ENCODE measurements at places on chromosomes 16 and 17. TPM values are rescaled to one million over a fixed set of nuclear protein-coding genes. Genes with fewer than 3 reads are reported as not detected.

DNA sequence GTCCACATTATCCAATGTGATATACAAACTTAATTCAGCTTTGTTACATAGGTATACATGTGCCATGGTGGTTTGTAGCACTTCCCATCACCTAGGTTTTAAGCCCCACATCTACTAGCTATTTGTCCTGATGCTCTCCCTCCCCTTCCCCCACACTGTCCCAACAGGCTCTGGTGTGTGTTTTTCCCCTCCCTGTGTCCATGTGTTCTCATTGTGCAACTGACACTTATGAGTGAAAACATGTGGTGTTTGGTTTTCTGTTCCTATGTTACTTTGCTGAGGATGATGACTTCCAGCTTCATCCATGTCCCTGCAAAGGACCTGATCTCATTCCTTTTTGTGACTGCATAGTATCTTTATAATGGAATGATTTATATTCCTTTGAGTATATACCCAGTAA is 196.7 kb downstream of the CDH11 start:
- no peaks in the 10 kb centered on the region for H3K4me1 ChIP-seq
- no peaks in the 10 kb centered on the region for H3K36me3 ChIP-seq
- H3K27me3 ChIP-seq = no peaks in the 10 kb centered on the region
- DNase-seq = no peak
- H3K27ac ChIP-seq = no peak overlapping the region

DNA sequence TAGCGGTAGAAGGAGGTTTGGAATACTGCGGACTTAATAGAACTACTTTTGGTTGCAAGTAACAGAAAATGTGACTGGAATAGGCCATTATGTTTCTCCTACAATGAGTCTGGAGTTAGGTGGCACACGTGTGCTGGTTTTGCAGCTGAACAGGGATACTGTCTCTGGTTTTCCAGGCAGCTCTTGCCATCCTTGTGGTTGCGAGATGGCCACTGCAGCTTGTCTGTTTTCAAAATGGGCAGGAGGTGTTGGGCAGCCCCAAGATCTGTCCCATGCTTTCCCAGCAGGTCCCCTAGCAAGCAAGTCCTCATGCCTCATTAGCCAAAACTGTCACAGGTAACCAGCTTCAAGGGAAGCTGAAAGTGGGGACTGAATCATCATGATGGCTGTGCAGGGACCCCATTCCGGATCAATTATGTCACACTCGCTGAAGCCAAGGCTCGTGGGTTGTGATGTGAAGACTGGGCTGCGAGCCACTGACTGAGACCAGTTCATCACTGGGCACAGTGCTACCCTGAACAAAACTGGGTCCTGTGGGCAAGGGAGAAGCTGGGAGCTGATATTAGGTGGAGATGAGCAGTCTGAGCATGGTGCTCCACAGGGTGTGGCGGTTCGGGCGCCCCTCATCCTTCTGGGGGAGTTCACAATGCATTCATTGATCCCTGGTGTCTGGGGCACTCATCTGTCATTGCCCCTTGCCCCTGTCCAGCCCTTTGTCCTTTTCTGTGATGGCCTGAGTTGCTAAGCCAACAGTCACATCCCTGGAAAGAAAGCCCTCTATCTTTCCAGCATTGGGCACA is 82.1 kb downstream of the KSR1 start:
- H3K27ac ChIP-seq = no peak overlapping the region
- no peaks in the 10 kb centered on the region for H3K27me3 ChIP-seq
- peaks cover 7% of the 10 kb centered on the region for H3K4me1 ChIP-seq
- no peak overlapping the region for H3K4me3 ChIP-seq

DNA sequence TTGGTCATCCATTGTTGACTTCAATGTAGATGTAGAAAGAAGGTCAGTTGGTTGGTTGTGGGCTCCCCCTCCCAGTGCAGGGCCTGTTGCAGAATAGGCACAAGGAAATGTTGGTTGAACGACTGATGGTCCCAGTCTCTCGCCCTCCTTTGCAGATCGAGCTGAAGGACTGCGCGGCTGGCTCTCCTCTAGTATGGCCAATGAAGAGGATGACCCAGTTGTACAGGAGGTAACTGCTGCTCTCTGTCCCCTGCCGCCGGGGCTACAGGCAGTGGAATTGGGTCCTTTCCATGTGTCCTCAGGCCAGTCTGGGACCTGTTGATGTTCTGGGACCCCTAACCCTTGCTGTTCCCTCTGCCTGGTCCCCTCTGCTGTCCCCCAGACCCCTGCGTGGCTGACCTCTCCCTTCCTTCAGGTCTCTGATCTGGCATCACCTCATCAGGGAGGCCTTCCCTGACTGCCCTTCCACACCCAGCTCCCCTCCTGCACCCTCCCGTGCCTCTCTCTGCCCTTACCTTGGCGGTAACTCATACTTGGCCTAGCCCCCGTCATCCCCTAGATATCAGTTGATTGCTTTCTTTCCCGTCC is 5.7 kb downstream of the POLR3E start:
- peaks cover 46% of the 10 kb centered on the region for H3K36me3 ChIP-seq
- no peak for DNase-seq
- H3K27ac ChIP-seq = no peak overlapping the region
- H3K4me1 ChIP-seq = peaks cover 9% of the 10 kb centered on the region
- H3K27me3 ChIP-seq = no peaks in the 10 kb centered on the region

Gene SLC52A1
- polyA plus RNA-seq = 0.55 TPM

- no peaks in the 10 kb centered on the region for H3K27me3 ChIP-seq
- no peaks in the 10 kb centered on the region for H3K36me3 ChIP-seq
- DNase-seq = no peak
Measured at GRCh38 chr16:73572135-73572828, 524.4 kb upstream of the ZFHX3 start.
